ENCODE measurements at places on chromosomes 6 and 20.

- DNase-seq = no peak
Measured at GRCh38 chr20:2248837-2249236, 47.0 kb upstream of the TGM3 start.

GRCh38 chr20:1858871-1859270, 36.3 kb upstream of the SIRPA start:
- no peak for DNase-seq

DNA sequence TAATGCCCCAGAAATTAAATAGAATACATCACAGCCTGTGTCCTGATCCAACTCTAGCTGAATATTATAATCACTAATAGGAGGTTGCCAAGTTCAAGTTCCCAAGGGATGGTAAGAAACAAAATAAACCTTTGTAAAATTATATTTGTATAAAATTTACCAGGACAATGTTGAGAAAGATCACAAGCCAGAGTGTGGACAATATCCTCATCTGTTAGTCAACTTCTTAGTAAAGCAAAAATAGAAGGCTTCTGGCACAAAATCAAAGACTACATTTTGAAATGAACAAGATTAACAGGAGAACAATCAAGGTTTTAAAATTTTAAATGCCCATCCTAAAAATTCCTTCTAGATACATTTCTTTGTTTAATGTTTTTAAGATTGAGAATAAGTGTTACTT, 290.4 kb upstream of the HSF2 start:
- no peak for DNase-seq

DNA sequence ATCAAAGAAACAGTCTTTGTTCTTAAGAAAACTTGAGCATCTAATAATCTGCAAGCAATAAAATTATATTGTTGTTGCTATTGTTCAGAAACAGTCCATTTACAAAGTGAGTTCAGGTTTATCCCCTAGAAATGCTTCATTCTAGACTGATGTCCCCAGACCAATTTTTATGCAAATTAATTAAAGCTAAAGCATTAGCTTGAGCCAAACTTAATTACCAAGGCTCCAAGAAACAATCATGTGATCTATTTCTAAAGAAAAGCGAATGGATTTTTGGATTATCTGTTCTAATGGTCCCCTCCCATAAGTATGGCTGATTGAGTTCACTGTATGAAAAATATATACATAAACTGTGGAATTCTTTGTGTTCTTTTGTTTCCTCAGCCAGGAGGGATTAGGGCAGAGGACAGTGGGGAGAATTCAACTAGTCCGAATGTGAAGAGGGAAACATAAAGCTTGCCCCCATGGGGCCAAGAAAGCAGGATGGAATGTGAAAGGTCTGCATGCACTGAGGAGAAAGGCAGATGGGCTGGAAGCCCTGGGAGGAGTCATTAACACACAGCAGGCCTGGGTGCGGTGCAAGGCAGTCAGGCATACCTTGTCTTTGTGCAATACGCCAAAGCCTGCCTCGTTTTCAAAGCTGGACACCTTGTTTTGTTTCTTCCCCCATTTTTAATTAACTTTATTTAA, 597.1 kb downstream of the KIF16B start:
- no peak for DNase-seq

DNA sequence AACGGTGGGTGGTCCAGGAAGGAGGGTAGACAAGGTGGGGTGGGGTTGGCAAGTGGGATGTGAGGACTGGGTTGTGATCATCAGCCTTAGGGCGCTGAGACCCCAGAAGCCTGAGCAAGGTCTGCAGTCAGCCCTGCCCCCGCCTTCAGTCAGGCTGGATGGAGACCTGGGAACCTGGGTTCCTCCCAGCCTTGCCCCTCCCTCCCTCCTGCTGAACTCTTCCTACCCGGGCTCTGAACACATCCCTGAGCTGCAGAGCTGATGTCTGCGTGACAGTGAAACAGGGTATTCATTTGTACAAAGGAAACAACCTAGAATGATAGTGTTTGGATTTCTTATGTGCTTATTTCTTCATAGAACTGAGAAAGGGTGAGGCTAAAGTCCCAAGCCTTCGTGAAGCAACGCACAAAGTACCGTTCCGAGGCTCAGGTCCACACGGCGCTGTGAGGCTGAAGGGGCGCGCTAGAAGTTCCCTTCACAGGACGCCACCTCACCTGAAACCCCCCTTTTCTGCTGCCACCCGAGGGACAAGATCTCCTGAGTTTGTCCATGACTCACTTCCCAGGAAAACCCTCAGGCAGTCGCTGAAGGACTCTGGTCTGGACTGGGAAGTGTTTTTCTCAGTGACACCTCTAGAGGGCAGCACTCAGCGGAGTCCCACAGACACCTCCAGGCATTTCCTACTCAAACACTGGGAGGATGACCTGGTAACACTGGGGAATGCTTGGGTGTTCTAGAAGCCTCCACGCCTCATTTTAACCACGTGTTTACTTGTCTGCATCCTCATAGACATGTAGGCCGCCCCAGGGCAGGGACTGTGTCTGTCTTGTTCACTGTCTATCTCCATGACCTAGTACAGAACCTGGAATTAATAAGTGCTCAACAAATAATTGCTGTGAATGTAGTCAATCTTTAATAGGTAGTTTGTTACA, 1.2 kb downstream of the GSTA5 start:
- DNase-seq = peak; percentile 56

GRCh38 chr6:166336847-166337246, 5.5 kb downstream of the SFT2D1 start:
- no peak for DNase-seq

DNA sequence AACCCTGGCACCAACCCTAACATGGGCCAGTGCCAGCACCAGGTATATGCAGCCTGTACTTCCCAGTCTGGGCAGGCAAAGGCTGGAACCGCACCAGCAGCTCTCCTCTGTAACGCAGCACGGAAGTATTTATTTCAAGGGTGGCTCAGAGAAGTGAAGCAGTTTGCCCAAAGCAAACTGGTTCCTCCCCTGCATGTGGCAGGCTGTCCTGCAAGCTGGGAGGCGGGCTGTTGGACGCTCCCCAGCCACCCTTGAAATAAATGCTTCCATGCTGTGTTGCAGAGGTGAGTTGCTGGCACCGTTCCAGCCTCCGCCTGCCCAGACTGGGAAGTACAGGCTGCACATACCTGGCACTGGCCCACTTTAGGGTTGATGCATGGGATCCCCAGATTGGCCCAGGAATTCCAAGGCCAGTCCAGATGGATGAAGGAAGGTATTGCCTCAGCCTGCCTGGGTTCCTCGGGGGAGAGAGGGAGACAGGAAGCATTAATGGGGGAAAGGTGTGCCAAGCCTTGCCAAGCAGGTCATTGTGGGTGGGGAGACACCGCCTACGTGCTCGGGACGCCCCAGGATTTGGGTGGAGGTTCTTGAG, 49.8 kb downstream of the PPARD start:
- no peak for DNase-seq

- no peak for DNase-seq
Measured at GRCh38 chr6:21173678-21174077, 419.9 kb upstream of the SOX4 start.

- DNase-seq = no peak
Measured at GRCh38 chr6:37260040-37260439, 2.1 kb upstream of the TMEM217 start.

DNA sequence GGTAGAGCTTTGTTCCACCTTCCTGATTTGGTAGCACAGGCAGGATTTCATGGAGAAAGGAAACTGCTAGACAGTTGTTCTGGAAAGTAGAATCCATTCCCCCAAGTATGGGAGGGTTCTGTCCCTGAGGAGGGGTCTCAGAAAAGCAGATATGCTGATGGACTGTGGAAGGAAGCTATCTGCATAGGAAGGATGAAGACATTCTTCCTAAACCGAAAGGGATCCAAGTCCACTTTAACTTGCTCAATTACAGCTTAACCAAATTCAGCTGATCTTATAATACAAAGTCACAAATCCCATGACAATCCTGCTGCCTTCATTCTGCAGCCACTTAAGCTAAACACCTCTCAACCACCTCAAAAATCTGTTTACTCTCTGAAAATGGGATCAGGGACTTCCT, 2.6 kb downstream of the MAN1A1 start:
- DNase-seq = no peak

DNA sequence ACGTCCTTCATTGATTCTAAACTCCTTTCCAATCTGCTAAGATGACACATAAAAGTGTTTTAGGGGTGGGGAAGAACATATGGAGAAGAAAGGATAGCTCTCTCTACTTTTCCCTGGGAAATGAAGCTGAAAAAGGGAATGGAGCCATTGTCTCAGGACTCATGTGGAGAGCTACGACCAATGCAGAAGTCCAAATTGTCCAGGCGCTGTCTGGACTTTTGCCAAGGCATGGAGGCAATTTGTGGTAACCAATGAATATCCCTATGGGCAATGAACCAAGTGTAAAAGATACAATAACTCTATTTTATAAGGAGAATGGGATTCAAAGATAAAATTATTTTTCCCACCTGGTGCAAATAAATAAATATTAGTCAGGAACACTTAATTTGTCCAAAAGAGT, 16.1 kb downstream of the FBXL4 start:
- no peak for DNase-seq

- no peak for DNase-seq
Measured at GRCh38 chr20:50911030-50911429, 20.2 kb downstream of the ADNP start.

Measured in stimulated activated CD4-positive, alpha-beta T cell treated with anti-CD3 and anti-CD28 coated beads, Interleukin-2, amount 100 ng/mL, for 24 hours (primary cell).